ENCODE measurements at places on chromosomes 6 and 20.
A peak's percentile ranks its signal among the peaks of the same experiment; 100 is the strongest.

GRCh38 chr6:160297310-160297709, 38.7 kb upstream of the SLC22A2 start:
- no peak for DNase-seq

DNA sequence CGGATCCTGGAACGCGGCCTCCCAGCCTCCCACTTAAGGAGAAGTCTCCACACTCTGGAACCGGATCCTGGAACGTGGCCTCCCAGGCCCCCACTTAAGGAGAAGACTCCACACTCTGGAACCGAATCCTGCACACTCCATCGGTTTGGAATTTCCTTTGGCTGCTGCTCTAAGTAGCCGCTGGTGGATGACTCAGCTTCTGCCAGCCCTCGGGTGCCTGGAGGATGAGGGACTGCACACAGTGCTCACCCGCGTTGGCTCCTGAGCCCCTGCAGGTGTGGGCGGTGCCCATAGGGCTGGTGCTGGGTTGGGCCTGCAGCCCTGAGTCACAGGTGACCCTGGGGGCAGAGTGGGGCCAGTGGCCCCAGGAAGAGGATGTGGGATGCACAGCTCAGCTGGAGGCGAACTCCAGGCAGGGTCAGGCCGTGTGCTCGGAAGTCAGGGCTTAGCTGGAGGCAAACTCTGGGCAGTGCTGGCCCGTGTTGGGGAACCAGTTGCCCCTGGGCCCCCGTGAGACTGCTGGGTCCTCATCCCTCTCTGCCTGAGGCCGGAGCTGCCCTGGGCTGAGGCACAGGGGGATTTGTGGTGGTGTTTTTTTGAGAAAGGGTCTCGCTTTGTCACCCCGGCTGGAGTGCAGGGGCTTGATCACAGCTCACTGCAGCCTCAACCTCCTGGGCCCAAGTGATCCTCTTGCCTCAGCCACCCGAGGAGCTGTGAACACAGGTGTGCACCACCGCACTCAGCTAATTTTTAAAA, 13.9 kb upstream of the TNFRSF6B start:
- DNase-seq, result peak; percentile 83

GRCh38 chr6:125952764-125953501, 3.6 kb upstream of the HINT3 start:
- DNase-seq, result no peak

DNA sequence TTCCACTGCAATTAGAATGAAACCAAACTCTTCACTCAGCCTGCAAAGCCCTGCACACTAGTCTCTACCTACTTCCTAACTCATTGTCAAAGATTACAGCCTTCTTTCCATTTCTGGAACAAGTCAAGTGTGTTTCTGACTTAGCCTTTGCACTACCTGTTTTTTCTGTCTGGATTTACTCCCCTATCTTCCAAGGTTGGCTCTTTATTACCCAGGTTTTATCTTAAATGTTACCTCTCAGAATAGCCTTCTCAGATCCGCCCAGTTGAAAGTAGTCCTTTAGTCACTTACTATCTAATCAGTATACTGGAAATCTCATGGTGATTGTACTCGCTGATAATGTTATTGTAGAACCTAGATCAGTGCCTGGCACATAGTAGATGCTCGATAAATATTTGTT, 42.7 kb downstream of the TBPL1 start:
- no peak for DNase-seq

- DNase-seq, result no peak
These were observed 406.2 kb downstream of the ZFAND3 start for GRCh38 chr6:38225766-38226165.

- DNase-seq, result no peak
These were observed 49.7 kb downstream of the NOL4L start for GRCh38 chr20:32535316-32535952.

DNA sequence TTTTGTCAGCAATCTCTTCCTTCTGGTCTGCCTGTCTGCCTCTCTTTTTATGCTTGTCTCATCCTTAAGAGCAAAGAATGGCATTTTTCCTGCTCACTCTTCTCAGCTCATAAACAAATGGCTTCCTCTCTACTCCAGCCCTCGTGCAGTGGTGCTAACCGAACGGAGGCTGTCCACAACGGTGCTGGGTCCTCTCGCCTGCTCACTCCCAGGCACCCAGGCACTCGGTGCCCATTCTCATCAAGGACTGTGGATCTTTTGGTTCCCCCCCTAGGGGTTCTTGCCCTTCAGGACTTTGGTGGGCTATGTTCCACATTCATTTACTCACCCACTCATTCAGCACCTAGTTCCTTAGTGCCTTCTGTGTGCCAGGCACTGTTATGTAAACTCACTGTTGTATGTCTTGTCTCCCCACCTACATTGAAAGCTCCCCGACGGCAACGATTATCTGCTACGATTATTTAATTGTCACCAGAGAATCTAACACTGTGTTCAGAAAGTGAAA, 113.9 kb downstream of the FYN start:
- DNase-seq, result no peak

DNA sequence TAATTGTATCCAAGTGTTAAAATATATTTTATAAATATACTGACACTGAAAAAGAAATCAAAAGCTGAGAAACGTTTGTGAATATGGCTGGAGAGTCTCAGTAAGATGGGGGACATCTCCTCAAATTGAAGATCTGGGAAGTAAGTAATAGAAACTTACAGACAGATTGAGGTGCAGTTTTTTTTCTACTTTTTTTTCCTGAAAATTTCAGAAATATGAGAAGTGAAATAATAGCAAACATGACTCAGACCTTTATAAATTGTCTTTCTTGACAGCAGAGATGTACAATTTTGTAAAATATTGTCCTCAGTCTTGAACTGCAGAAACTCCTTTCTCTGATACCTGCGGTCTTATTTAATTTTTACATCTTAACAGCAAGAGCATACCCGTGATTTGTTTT, 347.1 kb downstream of the UTRN start:
- DNase-seq, result no peak

DNA sequence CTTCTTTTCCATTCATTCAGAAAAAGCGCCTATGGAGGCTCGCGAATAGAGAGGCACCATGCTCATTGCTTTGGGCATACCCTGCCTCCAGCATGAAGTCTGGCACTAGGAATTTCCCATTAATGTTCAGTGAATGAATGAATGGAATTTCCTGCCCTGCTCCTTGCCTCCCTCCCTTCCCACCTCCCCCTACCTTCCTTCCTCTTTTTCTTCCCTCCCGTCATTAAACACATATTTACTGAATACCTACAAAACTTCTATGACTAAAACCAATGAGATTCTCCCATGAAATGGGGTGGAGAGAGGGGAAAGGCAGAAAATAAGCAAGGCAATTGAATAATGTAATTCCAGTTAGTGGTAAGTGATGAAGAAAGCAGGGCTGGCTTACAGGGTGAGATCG, 213.8 kb upstream of the AGPAT4 start:
- no peak for DNase-seq

- DNase-seq, result no peak
These were observed 81.4 kb upstream of the TCF21 start for GRCh38 chr6:133807501-133807900.

DNA sequence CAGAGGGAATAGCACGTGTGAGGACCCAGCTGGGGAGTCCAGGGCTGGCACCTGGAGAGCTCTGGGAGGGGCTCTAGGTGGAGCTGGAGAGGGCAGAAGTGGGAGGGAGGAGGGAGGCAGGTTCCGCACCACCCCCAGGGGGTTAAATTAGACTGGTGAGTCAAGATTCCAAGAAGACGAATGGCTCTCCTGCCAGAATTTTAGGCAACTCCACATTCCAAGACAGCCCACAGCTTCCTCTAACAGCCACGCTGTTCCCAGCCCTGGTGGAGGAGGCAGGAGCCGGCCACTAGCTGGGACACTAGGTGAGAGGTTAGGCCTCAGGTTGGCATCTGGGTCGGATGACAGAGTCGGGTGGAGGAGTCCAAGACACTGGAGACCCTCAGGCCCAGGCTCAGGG, 60.2 kb downstream of the TFAP2C start:
- DNase-seq, result peak; percentile 16

DNA sequence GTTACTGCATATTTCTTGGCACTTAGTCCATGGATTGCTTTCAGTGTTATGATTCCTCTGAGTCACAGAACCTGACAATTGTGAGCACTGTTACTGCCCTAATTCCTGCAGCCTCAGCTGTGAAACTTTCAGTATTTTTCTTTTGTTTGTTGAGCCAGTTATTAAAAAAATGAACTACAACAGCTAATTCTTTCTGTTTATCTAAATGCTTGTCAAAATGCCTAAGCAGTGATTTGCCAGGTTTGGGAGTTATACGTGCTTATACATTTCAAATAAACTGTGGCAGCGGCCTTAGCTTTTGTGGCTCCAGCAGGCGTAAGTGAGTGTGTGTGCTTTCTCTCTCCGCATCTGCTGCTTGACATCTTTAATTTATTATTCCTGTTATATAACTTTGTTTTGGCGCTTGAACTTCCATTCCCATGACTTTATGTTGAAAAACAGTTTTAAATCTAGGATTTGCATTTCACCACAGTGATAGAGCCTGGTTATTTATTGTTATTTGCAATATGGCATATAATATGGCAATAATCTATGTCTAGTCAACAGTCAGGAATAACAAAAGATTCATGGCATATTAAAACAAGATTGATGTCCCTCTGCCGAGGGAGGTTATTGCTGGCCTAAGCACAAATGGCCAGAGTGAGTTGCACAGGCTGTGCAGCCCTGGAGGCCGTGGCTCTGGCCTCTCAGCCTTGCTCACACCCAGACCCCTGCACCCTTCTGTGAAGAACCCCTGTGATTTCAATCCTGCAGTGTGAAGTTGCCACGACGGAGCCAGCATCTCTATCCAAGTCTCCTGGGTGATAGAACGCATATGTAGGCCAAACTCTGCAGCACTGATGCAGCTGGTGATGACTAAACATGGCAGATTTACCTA, 303.4 kb downstream of the THBS2 start:
- no peak for DNase-seq

- no peak for DNase-seq
These were observed 159.9 kb downstream of the EYA2 start for GRCh38 chr20:47054506-47054905.

GRCh38 chr6:32475392-32476206, 35.9 kb downstream of the HLA-DRA start:
- DNase-seq, result no peak

- no peak for DNase-seq
These were observed 188.6 kb downstream of the BMP2 start for GRCh38 chr20:6956056-6956455.

DNA sequence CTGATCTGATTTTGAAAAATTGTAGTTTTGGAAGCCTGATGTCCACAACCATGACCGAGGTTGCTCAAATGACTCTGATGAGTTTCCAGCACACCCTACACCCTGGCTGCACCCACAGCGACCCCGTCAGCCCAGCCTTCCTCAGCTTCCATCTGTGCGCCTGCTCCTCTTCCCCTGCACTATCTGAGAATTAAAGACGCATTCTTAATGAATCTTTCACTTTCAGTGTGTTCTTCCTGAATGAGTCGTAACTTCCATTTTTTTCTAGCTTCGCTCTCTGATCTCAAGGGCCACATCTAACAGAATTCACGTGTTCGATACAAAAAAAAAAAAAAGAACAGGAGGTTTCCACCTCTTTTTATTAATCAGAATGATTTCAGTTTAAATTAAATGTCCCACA, 21.3 kb upstream of the RREB1 start:
- DNase-seq, result no peak

DNA sequence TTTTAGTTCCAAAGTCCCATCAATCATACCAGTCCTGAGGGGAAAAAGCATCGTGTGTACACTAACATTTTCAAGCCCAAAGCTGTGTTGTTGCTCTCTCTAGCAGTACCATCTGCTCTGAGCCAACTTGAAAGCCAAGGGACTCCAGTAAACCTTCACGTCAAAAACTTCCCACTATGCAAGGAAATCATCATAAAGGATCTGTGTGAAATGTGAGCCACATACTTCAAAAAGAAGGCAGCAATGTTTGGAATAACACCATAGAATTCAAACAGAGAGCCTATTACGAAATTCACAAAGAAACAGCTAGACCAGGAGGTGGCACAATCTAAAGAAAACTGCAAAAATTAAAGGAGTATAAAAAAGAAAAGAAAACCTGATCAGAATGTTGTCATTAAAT, 399.8 kb upstream of the EPHA7 start:
- no peak for DNase-seq

GRCh38 chr6:3665608-3666007, 85.9 kb downstream of the PXDC1 start:
- no peak for DNase-seq

DNA sequence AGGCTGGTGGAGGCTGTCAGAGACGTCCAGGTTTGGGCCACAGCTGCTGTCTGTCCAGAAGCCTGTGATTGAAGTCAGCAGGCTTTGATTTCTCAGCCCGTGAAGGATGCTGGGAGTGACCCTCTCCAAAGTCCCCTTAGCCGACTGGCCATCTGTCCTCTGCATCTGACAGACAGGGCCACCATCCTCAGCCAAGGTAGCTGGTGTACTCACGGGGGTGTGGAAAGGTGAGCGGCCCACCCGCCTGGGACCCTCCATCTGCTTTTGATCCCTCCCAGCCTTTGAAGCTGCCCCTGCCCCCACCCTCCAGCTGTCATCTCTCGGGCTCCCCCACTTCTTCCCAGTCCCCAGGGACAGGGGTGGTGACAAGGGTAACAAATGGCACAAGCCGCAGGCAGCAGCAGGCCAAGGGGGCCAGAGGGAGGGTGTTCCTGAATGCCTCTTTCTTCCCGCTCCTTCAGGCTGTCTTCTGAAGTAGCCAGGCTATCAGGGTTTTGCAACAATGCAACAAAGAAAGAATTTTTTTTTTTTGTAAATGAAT, 84.4 kb downstream of the EYA2 start:
- DNase-seq, result no peak

GRCh38 chr6:52741872-52742271, 21.4 kb downstream of the GSTA2 start:
- no peak for DNase-seq
